ENCODE measurements at places on chromosomes 7 and 10.
A peak's percentile ranks its signal among the peaks of the same experiment; 100 is the strongest.

- no peak for DNase-seq
Measured at GRCh38 chr10:10798102-10798863, 219.4 kb upstream of the CELF2 start.

DNA sequence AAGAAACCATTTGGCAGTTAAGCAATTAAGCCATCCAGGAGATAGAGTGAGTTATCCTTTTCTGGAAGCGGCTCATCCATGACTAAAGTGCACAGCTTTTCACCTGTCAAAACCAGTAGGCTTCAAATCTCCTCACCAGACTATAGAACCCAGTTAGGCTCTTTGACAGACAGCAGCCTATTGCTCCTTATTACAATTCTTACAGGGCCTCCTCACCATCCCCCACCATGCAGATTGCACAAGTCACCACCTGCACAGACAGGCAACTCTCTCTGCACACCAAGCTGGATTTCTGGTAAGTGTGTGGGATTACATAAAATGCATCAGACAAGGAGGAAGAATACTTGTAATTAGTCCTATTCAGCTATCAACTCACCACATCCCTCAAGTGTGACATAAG is 301.6 kb downstream of the SNX13 start:
- DNase-seq = no peak

- DNase-seq = no peak
Measured at GRCh38 chr10:102613286-102613685, 31.0 kb upstream of the TRIM8 start.

DNA sequence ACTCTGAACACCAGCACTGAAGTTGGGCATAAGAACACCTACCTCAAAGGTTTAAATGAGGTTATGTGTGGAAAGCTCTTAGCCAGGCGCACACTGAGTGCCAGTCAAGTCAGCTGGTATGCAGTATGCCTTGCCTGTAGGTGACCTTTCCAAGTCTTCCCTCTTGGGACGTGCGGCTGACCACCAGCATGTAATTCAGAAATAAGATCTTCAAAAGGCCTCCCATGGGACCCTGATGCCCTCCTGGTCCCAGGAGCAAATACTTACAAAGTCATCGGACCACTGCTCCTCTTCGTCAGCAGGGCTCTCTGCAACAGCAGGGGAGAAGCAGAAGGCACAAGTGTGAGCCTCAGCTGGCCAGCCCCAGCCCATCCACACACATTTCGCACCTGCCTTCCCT is 40.8 kb downstream of the BLNK start:
- no peak for DNase-seq

DNA sequence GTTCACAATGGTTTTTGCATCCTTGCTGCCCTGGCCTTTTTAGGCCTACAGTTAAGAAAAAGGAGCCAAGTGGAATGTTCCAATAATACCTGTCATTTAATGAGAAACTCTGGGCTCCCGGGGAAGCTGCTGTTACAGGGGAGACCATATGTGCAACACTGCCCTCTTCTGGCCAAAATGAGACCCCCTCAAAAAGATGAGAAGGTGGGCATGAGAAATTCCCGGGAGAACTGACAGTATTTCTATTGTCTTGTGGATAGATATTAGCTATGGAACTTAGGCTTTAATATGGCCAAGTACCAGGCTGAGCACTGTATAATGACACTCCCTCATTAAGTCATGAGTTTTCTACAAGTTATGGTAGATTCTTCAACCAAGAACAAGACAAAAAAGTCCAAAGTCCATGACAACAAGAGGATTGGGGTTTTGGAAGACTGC is 99.4 kb downstream of the CCDC3 start:
- DNase-seq = peak; percentile 46

GRCh38 chr7:102223184-102223583 is 63.5 kb upstream of the SH2B2 start:
- no peak for DNase-seq

- DNase-seq = no peak
Measured at GRCh38 chr10:81546243-81546642, 328.8 kb upstream of the NRG3 start.

- no peak for DNase-seq
Measured at GRCh38 chr7:68394131-68394530, 1204.1 kb upstream of the AUTS2 start.

DNA sequence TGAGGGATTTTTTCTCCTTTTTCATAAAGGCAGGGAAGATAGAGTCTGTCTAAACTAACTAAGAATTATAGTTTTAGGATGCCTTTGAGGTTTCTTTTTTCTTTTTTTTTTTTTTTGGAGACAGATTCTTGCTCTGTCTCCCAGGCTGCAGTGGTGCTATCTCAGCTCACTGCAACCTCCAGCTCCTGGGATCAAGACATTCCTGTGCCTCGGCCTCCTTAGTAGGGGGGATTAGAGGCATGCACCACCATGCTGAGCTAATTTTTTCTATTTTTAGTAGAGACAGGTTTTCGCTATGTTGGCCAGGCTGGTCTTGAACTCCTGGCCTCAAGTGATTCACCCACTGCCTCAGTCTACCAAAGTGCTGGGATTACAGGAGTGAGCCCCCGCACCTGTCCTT is 239.7 kb downstream of the KCND2 start:
- no peak for DNase-seq

DNA sequence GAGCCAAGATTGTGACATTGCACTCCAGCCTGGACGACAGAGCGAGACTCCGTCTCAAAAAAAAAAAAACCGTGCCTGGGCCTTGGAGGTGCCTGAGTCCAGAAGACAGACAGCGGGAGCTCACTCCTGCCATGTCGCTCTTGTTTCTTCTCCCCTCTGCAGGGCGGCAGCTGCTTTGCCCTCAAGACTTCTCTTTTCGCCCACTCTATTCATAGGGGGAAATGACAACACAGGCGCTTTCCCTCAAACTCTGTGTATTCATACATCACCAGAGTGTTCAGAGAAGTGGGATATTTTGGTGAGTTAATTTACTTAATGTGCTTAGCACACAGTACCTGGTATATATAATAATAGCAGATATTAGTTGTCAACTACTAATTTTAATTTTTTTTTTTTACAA is 44.5 kb downstream of the FOXK1 start:
- no peak for DNase-seq

GRCh38 chr7:4807598-4808016 is 32.2 kb downstream of the AP5Z1 start:
- DNase-seq = no peak

DNA sequence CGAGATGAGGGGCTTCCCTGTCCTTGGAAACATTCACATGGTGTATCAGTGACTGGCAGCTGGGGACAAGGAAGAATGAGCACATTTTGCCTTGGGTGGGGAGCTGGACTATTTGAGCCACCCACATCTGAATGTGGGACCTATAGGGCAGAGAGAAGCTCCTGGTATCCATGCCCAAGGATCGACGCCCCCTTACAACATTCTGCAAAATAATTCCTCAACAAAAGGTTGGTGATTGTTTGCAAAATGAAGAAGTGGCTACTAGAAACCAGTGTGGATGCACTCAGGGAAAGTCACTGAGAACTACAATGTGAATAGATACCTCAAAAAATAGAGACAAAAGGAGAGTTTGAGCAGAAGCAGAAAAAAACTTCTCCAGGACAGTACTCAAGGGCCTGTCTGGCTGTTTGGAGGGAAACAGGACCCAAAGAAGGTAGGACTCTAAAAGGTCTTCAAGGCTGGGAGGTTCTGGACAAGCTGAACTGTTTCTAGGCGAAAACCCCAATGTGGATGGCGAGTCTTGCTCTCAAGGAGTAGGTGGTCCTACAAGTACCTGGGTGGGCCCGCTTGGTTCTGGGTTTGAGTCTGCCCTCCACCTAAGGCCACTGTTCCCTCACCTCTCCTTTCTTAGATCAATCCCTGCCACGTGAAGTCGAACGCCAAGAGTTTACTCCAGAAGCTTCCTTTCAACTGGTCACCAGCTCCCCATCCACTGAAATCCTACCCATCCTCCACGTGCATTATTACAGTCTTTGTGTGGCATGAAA is 125.0 kb upstream of the ZNF746 start:
- no peak for DNase-seq

DNA sequence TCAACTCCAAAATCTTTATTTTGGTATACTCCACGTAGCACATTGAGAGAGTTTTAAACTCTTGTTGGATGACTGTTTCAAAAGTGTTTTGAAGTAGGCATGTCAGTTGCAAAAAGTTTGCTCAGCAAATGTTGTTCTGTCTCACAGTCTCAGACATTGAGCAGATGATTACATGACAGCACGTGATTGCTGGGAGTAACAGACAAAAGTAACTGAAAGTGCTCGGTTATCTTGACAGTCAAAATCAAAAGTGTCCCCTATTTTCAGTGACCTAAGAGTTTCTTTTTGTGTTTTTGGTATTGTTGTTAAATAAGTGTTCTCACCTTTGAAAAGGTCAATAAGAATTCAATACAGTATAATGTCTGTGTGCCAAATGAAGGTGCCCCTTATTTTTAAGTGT is 84.3 kb downstream of the CFTR start:
- DNase-seq = no peak

DNA sequence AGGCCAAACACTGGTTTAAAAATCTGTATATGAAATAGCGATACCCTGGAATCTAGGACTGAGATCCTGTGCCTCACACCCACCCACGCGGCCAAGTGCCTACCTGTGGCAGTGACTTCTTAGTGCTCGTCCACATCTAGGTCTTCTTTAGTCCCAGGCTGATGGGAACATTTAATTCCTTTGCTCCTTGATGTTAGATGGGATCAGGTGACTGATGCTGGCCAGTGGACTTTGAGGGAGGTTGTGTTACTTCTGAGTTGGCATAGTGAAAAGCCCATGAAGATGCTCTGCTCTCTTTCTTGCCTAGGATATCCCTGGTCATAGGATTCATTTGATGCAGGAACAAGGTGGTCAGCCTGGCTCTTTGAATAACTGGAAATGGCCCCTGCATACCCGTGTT is 59.2 kb downstream of the BMPR1A start:
- no peak for DNase-seq

- DNase-seq = no peak
Measured at GRCh38 chr7:33814400-33814799, 90.9 kb upstream of the BMPER start.

DNA sequence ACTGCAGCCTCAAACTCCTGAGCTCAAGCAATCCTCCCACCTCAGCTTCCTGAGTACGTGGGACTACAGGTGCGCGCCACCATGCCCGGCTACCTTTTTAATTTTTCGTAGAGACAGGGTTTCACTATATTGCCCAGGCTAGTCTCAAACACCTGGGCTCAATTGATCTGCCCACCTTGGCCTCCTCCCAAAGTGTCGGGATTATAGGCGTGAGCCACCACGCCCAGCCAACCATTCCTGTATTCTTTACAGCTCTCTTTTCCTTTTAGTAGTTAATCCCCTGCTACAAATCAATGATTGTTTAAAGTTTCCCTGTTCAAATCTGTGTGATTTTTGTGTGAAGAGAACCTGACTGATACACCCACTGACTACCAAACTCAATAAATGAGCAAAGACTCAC is 75.4 kb upstream of the SVIL start:
- DNase-seq = no peak

- DNase-seq = no peak
Measured at GRCh38 chr10:79454259-79454658, 8.8 kb upstream of the ZCCHC24 start.

DNA sequence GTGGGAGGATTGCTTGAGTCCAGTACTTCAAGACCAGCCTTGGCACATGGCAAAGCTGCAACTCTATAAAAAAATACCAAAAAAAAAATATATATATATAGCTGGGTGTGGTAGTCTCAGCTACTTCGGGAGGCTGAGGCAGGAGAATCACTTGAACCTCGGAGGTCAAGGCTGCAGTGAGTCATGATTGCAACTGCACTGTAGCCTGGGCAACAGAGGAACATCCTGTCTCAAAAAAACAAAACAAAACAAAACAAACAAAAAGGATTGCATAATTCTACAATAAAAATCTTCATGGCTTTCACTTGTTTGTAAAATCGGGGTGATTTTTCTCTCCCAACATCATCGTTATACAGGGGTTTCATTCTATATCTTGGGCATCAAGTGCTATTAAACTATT is 35.1 kb downstream of the GUSB start:
- DNase-seq = no peak

GRCh38 chr7:20075992-20076820 is 141.0 kb downstream of the MACC1 start:
- no peak for DNase-seq

GRCh38 chr7:42550706-42551470 is 313.9 kb upstream of the GLI3 start:
- no peak for DNase-seq

GRCh38 chr7:43879477-43879876 is 10.2 kb upstream of the MRPS24 start:
- DNase-seq = no peak

- no peak for DNase-seq
Measured at GRCh38 chr7:24540956-24541355, 32.3 kb upstream of the PALS2 start.

GRCh38 chr7:115546790-115547189 is 483.8 kb downstream of the TFEC start:
- DNase-seq = no peak

DNA sequence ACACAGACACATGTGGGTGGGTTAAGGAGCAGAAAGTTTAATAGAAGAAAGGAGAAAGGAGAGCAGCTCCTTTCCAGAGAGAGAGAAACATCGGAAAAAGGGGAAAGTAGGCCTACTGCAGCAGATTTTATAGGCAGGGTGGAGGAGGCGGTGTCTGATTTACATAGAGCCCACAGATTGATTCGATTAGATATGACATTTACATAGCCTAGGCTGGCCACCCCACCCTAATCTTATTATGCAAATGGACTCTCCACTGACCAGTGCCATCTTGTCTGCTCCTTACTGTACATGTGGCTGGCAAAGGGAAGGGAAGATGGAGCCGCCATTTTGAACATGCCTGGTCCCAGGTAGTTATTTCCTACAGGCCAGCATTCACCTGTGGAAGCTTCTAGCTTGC is 38.7 kb upstream of the SCIN start:
- no peak for DNase-seq

DNA sequence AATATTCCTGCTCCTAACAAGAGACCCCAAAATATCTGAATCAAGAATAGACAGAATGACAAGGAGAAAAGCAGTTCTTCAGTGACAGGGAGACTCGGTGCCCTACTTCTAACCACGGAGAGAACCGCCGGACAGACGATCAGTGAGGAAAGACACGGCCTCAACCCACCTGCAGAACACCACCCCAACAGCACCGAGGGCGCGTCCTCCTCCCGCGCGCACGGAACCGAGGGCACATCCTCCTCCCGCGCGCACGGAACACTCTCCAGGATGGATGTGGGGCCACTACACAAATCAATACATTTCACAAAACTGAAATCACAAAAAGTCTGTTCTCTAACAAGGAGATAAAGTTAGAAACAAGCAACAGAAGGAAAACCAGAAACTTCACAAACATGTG is 9.7 kb upstream of the ADAM8 start:
- DNase-seq = no peak

DNA sequence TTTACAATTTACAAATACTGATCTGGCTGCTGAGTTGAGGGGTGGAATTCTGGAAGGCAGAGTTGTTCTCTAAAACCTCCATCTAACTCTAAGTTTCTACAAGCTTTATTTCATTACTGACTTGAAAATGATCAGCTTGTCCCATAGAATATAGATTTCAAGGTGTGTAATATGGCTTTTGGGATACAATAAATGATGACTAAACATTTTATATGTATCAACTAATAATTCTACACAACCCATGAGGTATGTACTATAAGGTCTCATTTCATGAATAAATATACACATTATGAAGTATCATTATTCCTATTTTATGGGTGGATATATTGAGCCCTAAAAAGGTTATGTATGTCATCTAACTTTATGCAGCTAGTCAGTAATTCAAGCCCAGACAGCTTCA is 1214.3 kb upstream of the SORCS1 start:
- no peak for DNase-seq
